Chondrocyte (in vitro differentiated cells): ENCODE measurements at places on chromosomes 16 and 17. TPM values are rescaled to one million over a fixed set of nuclear protein-coding genes. Genes with fewer than 3 reads are reported as not detected.
A peak's percentile ranks its signal among the peaks of the same experiment; 100 is the strongest.

Gene MMP15
- 5.9 to 12.0 TPM (median 11.2 TPM) in 3 replicates for total RNA-seq

Gene KCNJ18
- total RNA-seq = not detected in 3 replicates

Gene KCNAB3
- 1.9 to 3.2 TPM (median 2.3 TPM) in 3 replicates for total RNA-seq

Gene ANKRD40CL
- total RNA-seq = not detected in 3 replicates

Gene HDAC5
- total RNA-seq = 46.3 to 51.2 TPM (median 47.0 TPM) in 3 replicates

Gene ATP1B2
- total RNA-seq = 0.77 to 2.2 TPM (median 0.90 TPM) in 3 replicates

Gene PPP1R1B
- 0.12 to 0.75 TPM in 2 of 3 replicates, not detected in the other for total RNA-seq

Gene FBXO39
- total RNA-seq = not detected in 3 replicates

Gene SDR42E1
- not detected in 3 replicates for total RNA-seq

Gene UNC13D
- 1.1 to 3.1 TPM (median 1.5 TPM) in 3 replicates for total RNA-seq

Gene ARHGDIG
- 0.82 to 4.0 TPM (median 3.7 TPM) in 3 replicates for total RNA-seq

Gene FOXF1
- not detected in 3 replicates for total RNA-seq

Gene RAB26
- total RNA-seq = 0.28 to 1.1 TPM (median 0.80 TPM) in 3 replicates

Gene KCNJ16
- 0.17 TPM in 1 of 3 replicates, not detected in the others for total RNA-seq

Gene TNFSF13
- 0.48 to 1.9 TPM (median 1.7 TPM) in 3 replicates for total RNA-seq

Gene AGRP
- total RNA-seq = not detected in 3 replicates

Gene RTN4RL1
- 0.47 to 0.95 TPM (median 0.68 TPM) in 3 replicates for total RNA-seq

Gene SOST
- not detected in 3 replicates for total RNA-seq

Gene LGALS9B
- total RNA-seq = not detected in 3 replicates

Gene CEP95
- 29.2 to 34.0 TPM (median 29.6 TPM) in 3 replicates for total RNA-seq

Gene UTS2R
- not detected in 3 replicates for total RNA-seq

Gene NPIPB9
- total RNA-seq = 1.1 to 3.2 TPM (median 2.9 TPM) in 3 replicates

Gene MAZ
- 318 to 359 TPM (median 358 TPM) in 3 replicates for total RNA-seq

Gene CD300LD
- total RNA-seq = not detected in 3 replicates

DNA sequence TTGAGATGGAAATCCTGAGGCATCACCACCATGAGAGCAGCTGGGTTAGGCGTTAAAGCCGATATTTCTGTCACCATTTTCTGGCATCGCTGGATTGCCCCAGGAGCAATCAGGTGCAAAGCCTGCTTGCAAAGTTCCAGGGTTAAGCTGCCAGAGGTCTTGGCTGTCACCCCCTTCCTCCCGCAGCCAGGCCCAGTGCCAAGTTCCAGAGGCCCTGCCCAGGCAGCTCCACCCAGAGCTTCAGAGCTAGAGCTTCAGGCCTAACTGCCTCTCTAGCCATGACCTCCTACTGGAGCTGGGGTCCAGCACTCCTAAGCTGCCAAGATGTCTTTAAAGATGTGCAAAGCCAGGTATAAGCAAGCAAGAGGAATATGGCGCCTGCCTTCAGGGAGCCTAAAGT, 8.8 kb upstream of the TMEM238L start:
- DNase-seq = no peak

DNA sequence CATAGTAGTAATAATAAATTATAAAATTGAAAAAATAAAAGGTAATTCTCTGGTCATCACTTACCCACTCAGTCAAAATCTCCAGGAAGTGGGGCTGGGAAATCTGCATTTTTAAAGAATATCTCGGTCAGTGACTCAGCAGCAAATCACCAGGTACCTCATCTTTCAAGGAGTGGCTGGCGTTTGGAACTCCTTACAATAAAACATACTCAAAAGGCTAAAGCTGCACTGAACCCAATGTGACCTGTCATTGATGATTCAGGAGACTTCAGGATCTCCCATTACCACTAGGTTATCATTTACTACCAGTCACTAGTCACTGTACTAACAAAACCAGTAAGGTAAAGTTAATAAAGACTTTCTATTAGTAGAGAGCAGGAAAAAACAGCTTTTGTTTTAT, 21.5 kb upstream of the RFFL start:
- no peak for DNase-seq

- no peak for DNase-seq
Measured at GRCh38 chr16:20889625-20890275, 10.4 kb downstream of the DCUN1D3 start.

- DNase-seq = no peak
Measured at GRCh38 chr17:29791336-29792080, 138.5 kb downstream of the SSH2 start.

DNA sequence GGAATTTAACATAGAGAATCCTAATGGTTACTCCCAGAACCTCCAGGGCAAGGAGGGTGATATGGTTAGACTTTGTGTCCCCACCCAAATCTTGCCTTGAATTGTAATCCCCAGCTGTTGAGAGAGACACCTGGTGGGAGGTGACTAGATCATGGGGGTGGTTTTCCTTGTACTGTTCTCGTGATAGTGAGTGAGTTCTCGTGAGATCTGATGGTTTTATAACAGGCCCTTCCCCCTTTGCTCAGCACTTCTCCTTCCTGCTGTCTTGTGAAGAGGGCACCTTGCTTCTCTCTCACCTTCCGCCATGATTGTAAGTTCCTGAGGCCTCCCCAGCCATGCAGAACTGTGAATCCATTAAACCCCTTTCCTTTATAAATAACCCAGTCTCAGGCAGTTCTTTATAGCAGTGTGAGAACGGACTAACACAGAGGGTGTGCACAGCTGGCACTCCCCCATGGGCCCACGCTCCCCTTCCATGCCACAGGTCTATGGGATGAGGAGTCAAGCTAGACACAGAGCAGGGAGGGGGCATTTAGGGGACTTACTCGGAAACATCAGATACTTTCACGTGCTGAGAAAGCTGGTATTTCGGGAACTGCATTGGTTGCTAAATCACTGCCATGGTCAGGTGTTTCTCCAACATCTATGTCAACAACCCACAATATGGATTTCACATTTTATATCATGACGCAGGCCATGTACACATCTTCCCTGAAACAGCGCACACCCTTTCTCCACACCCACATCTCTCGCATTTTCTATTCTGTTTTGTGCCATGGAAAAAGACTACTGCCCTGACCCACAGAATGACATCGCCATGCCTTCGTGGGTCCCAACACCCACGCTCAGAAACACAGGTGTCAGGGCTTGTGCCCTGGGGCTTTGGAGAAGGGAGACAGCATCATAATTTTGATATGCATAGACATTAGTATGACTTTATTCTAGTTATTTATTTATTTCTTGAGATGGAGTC, 199.1 kb upstream of the GSE1 start:
- no peak for DNase-seq

GRCh38 chr17:68580236-68580770, 20.9 kb downstream of the FAM20A start:
- DNase-seq = no peak

GRCh38 chr17:82205720-82206508, 6.7 kb downstream of the CCDC57 start:
- no peak for DNase-seq

DNA sequence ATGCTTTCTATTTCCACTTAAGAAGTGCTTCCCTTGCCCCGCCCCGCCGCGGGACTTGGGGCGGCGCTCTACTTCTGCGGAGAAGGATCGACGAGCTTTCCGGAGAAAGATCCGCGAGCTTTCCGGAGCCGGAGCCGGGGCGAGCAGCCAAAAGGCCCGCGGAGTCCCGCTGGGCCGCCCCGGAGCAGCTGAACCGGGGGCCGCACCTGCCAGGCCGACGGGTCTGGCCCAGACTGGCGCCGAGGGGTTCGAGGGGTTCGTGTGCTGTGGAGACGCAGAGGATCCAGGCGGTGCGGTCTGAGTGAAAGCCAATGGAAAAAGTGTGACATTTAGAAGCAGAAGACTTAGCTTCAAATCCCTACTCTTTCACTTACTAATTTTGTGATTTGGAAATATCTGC, 50.8 kb downstream of the TBC1D26 start:
- DNase-seq = no peak

DNA sequence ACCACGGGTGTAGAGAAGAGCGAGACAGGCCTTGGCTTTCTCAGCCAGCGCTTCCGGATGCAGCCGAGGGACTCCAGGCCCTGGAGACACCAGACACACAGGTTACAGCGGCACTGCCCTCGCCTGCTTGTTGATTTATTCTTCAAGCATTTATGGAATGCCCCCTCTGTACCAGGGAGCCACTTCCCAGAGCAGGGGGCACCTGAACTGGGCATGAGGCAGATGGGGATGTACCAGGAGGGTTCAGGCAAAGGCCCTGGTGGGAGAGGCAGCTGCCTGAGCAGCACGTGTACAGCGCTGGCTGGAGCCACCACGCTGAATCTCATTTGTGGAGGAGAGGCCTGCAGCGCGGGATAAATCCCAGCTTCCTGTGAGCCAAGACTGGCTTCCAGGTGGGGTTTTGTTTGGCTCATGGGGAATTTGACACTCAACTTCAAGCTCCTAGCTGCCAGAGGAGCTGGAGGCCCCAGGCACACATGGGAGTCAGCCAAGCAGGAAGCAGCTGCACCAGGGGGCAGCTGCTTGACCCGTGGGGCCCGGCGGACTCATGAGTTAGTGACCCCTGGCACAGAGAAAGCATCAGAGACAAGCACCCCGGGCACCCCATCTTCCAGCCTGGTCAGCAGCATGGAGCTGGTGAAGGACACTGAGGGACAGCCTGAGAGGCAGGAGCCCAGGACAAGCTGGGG, 59.7 kb downstream of the IL21R start:
- DNase-seq = no peak

DNA sequence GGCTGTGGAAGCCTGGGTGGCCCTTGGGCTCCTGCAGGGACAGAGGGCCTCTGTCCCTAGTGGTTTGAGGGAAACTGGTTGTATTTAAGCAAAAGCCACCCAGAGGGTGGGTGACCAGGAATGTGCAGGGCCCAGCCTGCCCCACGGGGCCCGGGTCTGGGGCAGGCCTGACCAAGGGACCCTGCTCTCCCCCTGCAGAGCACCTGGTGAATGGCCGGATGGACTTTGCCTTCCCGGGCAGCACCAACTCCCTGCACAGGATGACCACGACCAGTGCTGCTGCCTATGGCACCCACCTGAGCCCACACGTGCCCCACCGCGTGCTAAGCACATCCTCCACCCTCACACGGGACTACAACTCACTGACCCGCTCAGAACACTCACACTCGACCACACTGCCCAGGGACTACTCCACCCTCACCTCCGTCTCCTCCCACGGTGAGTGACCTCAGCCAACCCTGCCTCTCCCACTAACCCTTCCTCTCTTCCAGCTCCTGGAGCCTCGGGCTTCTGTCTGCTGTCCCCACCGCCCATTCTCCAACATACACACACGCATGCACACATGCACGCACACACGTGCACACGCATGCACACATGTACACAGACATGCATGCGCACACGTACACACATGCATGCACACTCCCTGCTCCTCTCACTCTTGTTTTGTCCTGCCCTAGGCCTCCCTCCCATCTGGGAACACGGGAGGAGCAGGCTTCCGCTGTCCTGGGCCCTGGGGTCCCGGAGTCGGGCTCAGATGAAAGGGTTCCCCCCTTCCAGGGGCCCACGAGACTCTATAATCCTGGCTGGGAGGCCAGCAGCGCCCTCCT, 10.4 kb downstream of the GALK1 start:
- DNase-seq = no peak

- DNase-seq = no peak
Measured at GRCh38 chr17:2051061-2051932, 3.6 kb upstream of the HIC1 start.

DNA sequence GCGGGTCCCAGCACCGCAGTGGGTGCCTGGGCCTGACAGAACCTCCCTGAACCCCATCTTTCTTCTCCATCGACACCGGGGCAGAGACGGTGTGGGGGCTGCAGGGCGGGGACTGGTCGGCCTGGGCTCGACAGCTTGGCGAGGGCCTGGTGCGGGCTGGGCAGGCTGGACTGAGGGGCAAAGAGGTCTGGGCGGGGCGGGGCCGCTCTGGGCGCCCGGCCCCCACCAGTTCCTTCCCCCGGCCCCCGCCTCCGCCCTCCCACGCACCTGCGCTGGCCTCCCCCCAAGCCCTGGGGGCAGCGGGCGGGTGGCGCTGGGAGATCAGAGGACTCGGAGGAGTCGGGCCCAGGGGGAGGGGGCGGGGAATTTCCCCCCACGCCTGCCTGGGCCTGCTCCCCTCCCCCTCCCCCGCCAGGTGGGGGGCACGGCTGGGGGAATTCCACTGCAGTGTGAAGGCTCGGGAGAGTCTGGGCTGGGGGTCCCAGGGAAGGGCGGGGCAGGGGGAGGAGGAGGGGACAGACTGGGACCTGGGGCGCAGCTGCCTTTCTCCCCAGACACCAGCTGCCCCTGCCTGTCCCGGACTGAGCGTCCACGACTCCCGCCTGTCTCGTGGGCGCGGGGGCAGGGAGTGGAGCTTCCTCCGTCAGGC, 877 bp upstream of the KREMEN2 start:
- no peak for DNase-seq

DNA sequence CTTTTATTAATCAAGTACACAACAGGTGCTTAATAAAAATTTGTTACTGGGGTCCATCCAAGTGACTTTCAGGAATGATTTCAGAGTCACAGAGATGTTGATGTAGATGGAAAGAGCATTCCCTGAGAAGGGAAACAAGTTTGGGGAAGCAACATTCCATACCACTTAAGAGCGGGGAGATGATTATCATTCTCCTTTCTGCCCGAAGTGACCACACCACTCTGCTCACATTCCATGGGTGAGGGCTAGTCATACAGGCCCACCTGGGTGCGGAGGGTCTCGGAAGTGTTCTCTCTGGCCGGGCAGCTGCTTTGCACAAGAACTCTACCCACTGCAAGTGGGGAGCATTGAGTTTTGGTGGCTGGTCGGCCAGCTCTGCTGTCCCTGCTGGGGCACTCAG, 231.4 kb downstream of the SNX29 start:
- DNase-seq = no peak

- no peak for DNase-seq
Measured at GRCh38 chr16:51231702-51232101, 80.6 kb upstream of the SALL1 start.

DNA sequence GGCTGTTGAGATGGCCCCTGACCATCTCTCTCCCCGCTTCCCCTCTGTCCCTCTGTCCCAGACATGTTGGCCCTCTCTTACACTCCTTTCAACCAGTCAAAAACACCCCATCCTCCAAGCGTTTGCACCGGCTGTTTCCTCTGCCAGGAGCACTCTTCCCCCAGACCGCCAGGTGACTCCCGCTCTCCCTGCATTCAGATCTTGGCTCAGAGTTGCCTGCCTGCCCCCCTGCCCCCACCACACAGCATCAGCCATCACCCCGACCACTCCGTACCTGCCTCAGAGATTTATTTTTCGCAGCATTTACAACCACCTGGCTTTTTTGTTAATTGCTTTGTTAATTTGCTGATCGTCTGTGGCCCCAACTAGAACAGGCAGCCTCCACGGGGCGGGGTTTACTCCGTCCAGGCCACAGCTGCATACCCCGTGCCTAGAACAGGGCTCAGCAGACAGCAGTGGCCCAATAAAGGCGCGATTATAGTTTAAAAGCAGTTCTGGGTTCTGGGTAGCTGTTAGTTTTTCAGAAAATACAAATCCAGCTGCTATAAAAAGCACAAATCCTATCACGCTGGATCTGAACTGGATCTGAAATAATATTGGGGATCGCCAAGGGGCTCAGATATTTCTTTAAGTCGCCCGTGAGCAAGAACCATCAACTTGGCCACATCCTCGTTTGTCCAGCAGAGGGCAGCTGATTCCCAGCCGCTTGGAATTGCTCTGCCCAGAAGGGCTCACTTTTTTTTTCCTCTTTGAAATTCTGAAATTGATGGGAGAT, 173.6 kb downstream of the IRF8 start:
- peak; percentile 42 for DNase-seq

GRCh38 chr16:54177052-54177861, 109.3 kb downstream of the IRX3 start:
- DNase-seq = no peak
